Thymus (tissue), 14 donors: ENCODE measurements at places on chromosomes 5 and 9. TPM values are rescaled to one million over a fixed set of nuclear protein-coding genes. Genes with fewer than 3 reads are reported as not detected.

DNA sequence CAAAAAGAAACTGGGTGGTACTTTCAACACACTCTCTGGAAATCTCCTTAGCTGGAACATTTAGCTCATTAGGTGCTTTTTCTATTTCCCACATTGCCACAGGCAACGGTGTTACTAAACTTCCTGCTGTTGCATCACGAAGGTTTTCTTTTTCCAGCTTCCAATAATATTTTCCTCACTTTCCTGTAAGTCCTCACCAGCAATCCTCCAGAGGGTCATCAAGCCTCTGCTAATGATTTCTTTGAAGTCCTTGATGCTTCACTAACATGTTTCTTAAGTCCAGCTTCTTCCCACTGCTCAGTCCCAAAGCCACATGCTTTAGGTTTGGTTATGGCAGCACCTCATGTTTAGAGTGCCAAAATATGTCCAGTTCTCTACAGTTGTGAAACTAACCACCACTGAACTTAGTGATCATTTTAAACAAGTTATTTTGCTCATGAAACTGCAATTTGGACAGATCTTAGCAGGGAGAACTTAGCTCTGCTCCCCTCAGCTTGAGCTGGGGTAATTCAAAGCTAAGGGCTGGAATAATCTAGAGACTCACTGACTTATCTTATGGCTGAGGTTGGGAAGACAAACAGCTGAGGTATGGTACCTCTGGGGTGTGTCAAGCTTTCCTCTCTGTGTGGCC is 39.9 kb upstream of the RETREG1 start:
- DNase-seq: no peak

GRCh38 chr5:64977779-64978178 is 209.0 kb downstream of the CWC27 start:
- DNase-seq: no peak

Gene CEMIP2
- polyA plus RNA-seq: 48.3 TPM

DNA sequence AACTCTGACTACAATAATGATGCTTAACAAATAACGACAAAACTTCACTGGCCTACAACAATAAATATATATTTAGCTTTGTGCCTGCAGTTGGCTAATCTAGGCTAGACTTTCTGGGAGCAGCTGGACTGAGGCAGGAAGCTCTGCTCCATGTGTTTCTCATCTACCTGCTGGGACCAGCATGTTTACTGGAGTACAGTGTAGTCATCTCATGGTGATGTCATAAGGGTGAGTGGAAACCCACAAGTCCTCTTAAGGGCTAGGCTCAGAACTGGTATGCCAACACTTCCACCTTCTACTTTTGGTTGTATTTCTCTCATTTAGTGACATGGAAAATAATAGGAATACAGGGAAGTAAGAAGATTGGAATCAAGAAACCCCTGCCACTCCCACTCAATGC is 85.7 kb upstream of the NIPBL start:
- no peak for DNase-seq

GRCh38 chr9:111400564-111400898 is 70.5 kb upstream of the OR2K2 start:
- DNase-seq: no peak

- no peak for DNase-seq
These were observed 84.5 kb downstream of the BRINP1 start for GRCh38 chr9:119284587-119285337.

- no peak for DNase-seq
These were observed 26.2 kb upstream of the HSPA9 start for GRCh38 chr5:138601444-138601843.

DNA sequence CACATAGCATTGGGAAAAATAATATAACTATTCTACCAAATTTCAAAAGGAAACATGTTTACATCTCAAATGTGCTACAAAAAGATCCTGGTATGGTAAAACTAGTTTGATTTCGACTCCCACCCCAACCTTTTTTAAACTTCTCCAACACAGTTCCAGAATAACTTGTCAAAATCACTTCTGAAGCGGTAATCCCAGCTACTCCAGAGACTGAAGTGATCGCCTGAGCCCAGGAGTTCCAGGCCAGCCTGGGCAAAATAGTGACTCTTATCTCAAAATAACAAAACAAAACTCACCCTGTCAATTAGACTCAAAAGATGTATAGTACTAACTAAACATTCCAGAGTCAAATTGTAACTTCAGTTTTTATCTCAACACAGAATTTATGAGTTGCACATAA is 71.3 kb upstream of the RNF38 start:
- DNase-seq: no peak
